ENCODE measurements at places on chromosomes 4 and X.

GRCh38 chr4:119053997-119054396 lies 81.6 kb upstream of the MYOZ2 start:
- no peak for DNase-seq

GRCh38 chr4:170015285-170015684 lies 10.9 kb downstream of the MFAP3L start:
- no peak for DNase-seq

DNA sequence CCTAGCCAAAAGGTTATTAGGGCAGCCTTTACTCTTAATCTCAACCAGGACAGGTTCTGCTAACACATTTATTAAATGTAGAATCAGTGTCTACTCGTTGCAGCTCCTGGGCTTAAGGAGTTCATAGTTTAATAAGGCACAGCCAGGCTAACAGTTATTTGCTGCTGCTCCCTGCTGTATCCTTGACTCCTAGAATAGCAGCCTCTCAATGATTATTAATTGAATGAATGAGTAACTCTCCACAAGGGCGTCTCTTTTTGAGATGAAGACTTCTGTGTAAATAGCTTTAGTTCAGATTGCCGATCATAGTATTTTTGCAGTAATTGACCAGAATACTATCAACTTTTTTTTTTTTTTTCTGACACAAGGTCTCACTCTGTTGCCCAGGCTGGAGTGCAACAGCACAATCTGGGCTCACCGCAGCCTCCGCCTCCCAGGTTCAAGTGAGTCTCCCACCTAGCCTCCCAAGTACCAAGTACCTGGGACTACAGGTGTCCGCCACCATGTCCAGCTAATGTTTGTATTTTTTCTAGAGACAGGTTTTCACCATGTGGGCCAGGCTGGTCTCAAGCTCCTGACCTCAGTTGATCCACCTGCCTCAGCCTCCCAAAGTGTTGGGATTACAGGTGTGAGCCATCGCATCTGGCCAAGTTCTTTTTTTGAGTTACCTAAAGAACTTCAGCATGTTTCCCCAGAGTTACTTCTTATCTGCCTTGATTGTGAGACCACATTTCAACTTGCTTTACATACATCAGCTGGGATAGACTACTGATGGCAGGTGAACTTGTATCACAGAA lies 2.9 kb downstream of the UGDH start:
- DNase-seq, result no peak

DNA sequence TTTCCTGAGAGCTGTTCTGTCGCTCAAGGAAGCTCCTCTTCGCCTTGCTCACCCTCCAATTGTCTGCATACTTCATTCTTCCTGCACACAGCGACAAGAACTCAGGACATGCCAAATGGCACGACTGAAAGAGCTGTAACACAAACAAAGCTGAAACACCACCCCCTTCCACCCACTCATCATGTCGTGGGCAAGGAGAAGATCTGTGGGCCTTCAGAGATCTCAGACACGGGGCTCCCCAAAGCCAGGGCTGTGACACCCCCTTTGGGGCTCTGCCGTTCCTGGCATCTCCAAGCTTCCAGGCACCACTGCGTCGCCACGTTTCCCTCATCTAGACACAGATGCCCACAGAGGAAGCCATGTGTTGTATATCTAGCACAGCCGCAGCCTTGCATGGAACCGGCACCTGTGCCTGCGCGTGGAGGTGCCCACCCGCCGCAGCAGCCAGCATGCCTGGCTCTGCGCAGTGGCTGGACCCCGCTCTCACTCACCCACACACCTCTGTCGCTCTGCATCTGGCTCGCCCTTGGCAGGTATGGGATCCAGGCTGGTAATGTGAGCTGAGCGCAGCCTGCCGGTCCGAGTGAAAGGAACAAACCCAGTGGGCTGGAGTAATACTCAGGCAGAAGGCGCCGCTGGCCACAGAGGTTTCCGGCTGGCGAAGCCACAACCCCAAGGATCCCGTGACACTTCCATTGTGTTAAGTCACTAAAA lies 676.4 kb upstream of the INTU start:
- DNase-seq, result no peak

DNA sequence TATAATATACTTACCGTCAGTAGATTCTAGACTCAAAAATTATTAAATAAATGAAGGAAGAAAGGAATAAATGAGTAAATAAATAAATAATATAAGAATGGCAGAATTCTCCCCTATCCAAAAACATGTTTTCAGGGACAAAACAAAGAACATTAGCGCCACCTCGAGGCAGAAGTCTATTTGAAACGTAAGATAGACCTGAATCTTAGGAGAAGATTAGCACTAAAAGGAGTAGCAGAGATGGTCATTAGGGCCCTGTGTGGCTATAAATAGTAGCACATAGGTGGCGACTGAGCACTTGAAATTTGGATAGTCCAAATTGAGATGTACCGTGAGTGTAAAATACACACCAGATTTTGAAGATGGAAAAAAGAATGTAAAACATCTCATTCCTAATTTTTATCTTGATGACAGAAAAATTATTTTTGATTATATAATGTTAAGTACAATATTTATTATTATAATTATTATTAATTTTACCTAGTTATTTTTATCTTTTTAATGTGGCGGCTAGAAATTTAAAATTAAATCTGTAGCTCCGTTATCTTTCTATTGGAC lies 24.3 kb upstream of the SRD5A3 start:
- peak; percentile 3 for DNase-seq

- DNase-seq, result no peak
These were observed 7.0 kb downstream of the TACC3 start for GRCh38 chr4:1728061-1728980.

DNA sequence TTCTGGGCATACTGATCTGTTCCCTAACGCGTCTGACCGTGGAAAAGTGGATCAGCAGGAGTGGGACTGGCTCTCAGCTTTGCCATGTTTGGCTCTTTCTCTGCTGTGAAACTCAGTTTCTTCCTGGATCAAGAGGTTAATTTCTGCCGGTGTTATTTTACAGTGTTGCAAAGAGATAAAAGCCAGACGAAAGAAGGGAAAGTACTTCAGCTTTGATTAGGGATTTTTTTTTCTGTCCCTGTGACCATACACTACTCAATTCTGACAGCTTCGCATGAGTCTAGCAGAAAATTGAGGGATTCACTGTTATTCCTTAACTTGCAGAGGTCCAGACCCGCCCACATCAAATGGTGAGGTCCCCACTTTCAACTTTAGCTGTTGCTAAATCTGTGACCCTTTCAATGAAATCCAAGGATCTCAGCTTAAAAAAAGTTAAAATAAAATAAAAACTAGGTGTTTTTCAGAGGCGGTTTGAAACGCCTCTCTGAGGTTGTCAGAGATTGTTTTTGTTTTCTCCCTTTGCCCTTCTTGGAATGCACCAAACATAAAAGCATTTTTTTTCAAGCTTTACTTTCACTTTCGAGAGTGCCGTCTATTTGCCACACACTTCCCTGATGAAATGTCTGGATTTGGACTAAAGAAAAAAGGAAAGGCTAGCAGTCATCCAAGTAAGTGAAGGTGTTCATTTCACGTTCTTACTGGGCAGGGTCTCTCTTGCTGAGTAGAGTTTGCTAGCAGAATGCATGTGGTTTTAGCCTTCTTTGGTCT lies at the start of gene TLR3:
TSS of gene TLR3 (plus strand) at position 576 of the 768 bp plus-strand sequence. CDS start 7,464 bp downstream, outside the sequence.
- DNase-seq, result no peak

GRCh38 chr4:76435528-76436319 lies 695 bp downstream of the SHROOM3 start:
- DNase-seq, result no peak

- no peak for DNase-seq
These were observed 94.9 kb downstream of the GLRA3 start for GRCh38 chr4:174734181-174734580.

DNA sequence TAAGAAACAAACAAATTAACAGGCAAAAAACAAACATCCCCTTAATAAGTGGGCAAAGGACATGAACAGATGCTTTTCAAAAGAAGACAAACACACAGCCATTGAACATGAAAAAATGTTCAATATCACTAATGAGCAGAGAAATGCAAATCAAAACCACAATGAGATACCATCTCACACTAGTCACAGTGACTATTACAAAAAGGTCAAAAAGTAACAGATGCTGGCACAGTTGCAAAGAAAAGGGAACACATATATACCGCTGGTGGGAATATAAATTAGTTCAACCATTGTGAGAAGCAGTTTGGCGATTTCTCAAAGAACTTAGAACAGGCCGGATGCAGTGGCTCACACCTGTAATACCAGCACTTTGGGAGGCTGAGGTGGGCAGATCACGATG lies 146.1 kb upstream of the NEIL3 start:
- DNase-seq, result no peak

GRCh38 chrX:4830880-4831557 lies 1117.6 kb upstream of the PRKX start:
- DNase-seq, result no peak

DNA sequence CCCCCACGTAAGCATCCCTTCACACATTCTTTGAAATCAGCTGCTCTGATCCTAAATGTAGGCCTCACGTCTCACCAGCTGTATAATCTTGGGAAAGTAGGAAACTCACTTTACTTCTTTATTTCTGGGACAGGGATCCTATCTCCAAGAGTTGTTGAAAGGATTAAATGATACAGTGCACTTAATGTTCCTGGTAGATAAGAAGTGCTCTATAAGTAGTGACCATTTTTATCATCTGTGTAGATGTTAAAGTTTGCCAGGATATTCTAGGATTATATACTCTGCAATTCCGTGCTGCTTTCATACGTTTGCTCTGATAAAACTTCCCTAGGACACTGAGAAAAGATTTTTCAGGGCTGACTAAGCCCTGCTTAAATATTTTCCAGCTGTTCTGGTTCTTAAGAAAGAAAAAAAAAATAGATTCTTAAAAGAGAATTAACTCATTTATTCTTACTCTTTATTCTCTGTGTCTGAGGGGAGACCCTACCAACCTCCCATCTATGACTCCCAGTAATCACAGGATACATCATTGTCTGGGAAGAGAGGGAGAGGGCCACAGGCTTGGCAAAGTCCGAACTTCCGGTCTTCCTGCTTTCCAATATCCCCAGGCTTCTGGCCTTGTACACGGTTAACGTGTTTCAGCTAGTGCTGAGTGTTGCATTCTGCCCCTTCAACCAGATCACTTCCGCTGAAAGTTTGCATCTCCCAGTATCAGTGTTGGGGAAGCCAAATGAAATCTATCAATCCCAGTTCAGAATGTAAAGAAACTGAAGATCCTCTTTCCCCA lies 269.2 kb downstream of the TRIML1 start:
- DNase-seq, result no peak

- no peak for DNase-seq
These were observed 64.2 kb upstream of the SYTL5 start for GRCh38 chrX:37942170-37942569.

DNA sequence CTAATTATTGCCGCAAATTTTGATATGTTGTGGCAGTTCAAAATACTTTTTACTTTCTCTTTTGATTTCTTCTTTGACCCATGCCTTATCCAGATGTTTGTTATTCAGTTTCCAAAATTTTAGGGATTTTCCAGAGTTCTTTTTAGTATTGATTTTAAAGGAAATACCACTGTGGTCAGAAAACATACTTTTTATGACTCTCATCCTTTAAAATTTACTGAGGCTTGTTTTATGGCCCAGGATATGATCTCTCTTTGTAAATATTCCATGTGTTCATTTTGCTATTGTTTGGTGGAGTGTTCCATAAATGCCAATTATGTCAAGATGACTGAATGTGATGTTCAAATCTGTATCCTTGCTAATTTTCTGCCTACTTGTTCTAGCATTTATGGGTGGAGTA lies 272.3 kb upstream of the DIPK2B start:
- DNase-seq, result no peak

GRCh38 chr4:99536271-99536670 lies 25.4 kb downstream of the C4orf17 start:
- DNase-seq, result no peak

DNA sequence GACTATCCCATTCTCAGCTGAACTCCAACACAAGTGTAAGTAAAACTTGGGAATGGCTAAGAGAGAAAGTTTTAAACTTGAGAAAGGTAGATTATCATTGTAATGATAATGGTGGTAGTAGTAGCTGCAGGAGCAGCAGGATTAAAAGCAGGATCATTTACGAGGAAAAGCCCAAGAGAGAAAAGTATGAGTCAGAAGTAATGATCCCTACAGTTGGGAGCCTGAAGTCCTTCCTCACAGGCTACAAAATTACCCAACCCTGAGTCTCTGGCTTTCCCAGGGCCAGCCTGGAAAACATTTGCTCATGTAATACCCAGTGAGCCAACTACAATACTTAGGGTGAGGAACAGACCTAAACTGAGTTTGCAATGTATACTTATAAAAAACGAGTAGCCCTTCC lies 4.4 kb upstream of the PRDM8 start:
- no peak for DNase-seq

DNA sequence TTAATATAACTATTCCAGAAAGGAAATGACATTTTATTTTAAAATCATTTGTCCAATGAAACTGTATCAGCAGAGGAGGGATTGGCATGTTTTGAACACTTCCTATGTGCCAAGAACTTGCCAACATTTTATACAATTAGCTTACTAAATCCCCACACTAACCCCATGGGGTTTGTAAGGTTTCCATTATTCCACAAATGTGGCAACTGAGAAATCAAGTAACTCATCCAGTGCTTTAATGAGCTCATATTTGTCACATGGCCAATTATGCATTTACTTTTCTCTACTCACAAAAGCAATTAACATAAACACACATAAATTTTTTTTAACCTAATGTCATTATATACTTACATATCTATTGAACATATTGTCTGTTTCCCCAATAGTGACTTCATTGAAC lies 37.3 kb downstream of the MANBA start:
- DNase-seq, result no peak

GRCh38 chrX:23185951-23186350 lies 148.7 kb upstream of the PTCHD1 start:
- DNase-seq, result no peak

DNA sequence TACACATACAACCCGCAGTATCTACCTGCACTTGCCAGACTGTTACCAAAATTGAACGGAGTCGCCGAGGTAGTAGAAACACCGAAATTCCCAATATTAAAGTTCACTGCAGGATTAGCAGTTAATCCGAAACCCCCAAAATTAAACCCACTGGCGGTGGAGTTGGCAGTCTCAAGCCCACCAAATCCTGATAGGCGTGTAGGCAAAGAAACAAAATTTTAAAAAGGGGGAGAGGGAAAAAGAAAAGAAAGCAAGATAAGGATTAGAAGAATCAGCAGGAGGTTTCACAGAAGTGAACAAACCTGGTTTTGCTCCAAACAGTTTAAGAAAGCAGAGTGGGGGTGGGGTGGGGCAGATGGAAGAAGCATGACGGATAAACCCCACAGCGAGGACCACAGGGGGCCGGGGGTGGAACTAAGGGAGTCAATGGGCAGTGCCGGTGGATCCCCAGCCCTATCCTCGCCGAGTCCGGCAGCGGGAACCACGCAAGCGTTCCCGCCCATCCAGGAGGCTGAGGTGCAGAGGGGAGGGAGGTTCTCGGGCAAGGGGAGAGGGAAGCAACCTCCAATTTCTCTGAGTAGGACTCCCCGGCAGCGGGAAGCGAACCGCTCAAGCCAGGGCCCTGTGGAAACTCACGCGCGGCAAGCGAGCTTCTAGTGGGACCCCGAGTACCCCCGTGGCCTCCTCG lies 599 bp downstream of the NUP54 start:
- no peak for DNase-seq

DNA sequence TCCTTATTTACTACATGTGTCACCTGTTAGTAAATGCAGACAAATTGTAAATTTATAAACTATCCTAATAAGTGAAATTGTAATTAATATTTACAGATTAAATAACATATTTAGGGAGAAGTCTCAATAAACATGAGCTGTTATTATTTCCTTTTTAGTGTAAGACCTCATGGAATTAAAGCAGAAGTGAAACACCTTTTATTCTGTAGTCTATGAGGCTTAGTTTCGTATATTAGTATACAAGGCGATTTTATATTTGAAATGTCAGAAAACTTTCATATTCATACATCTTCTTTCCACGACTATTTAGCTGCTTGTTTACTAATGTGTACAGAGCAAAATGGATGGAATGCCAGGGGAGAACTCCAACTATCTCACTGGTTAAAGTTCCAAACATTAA lies 414.4 kb downstream of the ARHGAP24 start:
- DNase-seq, result no peak
